Thoracic aorta (tissue), 2 donors: ENCODE measurements at places on chromosomes 6 and 20.

DNA sequence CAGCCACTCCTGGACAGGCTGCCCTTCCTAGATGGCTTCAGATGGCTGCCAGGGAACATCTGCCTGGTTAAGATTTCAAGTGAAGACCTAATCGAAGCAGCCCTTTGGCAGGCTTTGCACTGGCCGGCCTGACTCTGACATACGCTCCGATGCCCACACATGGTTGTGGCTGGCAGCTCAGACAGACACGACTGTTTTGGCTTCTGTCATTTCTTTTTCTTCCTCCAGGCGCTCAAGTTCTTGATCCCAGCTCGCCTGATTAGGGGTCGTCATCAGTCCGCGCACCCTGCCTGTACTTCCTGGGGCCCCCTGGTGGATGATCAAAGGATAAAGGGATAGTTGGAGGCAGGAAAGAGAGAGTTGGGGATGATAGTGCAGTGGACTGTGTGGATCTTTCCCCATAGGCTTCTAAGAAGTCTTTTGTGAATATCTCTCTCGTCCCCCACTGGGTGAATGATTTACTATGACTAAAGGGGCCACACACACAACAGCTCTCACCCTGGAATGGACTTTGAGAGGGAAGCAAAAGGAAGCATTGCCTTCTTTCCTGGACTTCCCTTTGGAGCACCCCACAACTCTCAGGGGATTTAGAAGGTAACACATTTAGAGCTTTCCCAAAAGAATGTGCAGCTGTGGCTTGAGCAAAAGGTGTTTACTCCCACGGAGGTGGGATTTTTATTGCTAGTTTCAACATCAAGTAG is 21.4 kb upstream of the TRAM2 start:
- no peak for DNase-seq

DNA sequence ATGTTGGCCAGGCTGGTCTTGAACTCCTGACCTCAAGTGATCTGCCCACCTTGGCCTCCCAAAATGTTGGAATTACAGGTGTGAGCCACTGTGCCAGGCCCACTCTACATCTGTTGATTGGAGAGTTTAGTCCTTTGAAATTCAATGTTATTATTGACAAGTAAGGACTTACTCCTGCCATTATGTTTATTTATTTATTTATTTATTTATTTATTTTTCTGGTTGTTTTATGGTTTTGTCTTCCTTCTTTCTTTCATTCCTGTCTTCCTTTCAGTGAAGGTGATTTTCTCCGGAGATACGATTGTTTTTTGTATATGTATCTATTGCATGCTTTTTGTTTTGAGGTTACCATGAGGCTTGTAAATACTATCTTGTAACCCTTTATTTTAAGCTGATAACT is 602.6 kb downstream of the EPM2A start:
- DNase-seq: no peak

- no peak for DNase-seq
Measured at GRCh38 chr6:127120023-127120786, 1.7 kb downstream of the RSPO3 start.

GRCh38 chr20:62677678-62678077 is 31.0 kb upstream of the NTSR1 start:
- DNase-seq: no peak

- DNase-seq: no peak
Measured at GRCh38 chr20:12173347-12174012, 255.8 kb downstream of the BTBD3 start.

DNA sequence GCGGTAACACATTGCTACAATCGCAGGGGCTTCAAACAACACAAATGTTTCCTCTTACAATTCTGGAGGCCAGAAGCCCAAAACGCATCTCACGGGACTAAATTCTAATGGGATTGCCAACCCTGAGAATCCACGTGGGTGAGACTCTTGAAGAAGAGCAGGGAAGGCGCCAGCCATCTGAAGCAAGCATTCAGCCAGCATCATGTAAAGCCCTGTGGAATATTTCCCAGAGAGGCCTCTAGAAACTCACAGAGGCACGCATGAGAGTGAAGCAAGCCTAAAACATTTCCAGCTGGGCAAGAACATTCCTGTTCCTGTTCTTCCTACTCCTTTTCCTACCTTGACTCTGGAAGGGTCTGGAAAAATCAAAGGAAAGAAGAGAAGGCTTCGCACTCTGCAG is 19.6 kb upstream of the FNDC1 start:
- no peak for DNase-seq

- DNase-seq: no peak
Measured at GRCh38 chr20:50704514-50704913, 13.2 kb upstream of the RIPOR3 start.

DNA sequence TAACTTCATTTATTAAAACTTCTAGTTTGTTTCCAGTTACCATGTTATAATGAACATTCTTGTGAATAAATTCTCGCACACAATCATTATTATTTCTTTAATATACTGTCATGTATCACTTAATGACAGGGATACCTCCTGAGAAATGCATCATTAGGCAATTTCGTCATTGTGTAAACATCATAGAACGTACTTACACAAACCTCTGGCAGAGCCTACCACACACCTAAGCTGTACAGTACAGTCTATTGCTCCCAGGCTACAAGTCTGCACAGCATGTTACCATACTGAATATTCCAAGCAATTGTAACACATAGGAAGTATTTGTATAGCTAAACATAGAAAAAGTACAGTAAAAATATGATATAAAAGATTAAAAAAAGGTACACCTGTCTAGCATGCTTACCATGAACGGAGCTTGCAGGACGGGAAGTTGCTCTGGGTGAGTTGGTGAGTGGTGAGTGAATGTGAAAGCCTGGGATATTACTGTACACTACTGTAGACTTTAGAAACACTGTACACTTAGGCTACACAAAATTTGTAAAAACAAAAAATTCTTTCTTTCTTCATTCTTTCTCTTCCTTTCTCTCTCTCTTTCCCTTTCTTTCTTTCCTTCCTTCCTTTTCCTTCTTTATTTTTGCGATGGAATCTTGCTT is 268.2 kb upstream of the SOX4 start:
- no peak for DNase-seq
